ENCODE measurements at places on chromosomes 6 and 20. TPM values are rescaled to one million over a fixed set of nuclear protein-coding genes. Genes with fewer than 3 reads are reported as not detected.

TRIM31 gene
- polyA plus RNA-seq = not detected

GLYATL3 gene
- not detected for polyA plus RNA-seq

HSPA1B gene
- 112 TPM for polyA plus RNA-seq

LPIN3 gene
- 15.9 TPM for polyA plus RNA-seq

GRCh38 chr6:38522322-38522721, 117.4 kb downstream of the BTBD9 start:
- DNase-seq = peak; percentile 26

- DNase-seq = no peak
These were observed 1.5 kb downstream of the LIN28B start for GRCh38 chr6:104958178-104959025.

DNA sequence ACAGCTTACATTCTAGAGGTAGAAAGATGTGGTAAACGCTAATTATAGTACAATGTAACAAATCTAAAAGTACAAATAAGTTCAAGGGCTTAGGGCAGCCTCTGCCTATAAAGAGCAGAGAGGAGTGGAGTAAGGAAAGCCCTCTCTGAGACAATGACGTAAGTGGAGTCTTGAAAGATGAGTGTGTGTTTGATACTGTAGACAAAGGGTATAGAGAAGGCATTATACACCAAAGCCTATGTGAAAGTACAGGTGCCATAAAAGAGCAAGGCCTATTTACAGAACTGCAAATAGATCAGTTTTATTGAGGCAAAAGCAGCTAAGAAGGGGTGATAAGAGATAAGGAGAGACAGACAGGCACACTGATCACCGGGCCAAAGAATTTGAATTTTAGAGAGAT, 10.9 kb downstream of the GOPC start:
- no peak for DNase-seq

DNA sequence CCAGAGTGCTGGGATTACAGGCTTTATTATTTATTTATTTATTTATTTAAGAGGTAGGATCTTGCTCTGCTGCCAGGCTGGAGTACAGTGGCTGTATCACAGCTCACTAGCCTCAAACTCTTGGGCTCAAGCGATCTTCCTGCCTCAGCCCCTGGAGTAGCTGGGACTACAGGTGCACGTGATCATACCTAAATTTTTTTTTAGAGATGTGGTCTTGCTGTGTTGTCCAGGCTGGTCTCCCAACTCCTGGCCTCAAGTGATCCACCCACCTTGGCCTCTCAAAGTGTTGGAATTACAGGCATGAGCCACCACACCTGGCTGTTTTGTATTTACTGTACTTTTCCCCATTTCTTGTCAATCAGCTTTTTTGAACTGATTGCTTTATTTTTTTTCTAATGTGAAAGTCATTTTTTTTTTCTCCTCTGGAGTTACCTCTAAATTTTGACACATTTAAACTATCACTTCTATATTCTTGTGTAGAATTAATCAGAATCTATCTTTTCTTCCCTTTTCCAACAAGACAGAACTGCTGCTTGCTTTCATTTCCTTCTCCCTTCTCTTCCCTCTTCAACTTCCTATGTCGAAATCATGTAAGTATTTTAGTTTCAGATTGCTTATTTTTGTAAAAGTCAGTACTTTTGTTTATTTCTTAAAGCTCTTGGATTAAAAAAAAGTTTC, 12.0 kb downstream of the PANK2 start:
- DNase-seq = no peak

DNA sequence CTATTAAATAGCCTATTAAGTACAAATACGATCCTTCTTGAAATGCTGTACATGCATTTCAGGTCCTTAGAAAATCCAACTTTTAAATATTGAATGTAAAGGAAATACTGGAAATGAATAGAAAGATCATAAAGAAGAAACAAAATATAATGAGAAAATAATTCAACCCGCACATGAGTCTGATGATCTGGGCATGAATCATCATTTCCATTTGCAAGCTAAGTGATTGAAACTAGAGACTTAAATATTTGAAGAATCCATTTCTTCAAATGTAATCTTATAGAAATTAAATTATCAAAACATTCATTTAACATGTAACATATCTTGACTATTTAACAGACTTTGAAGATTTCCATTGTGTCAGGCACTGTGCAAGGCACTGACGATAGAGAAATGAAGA, 977.0 kb downstream of the TFAP2A start:
- DNase-seq = no peak

DNA sequence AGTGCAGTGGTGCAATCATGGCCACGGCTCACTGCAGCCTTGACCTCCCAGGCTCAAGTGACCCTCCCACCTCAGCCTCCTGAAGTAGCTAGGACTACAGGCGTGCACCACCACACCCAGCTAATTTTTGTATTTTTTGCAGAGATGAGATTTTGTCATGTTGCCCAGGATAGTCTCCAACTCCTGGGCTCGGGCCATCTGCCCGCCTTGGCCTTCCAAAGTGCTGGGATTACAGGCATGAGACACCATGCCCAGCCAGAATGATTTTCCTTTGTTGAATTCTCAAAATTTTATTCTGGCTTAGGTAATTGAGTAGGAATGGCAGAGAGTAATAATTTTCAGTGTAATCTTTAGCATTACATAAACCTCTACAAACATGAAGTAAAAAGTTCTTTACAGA, 37.1 kb downstream of the SLC16A10 start:
- no peak for DNase-seq

- peak; percentile 82 for DNase-seq
These were observed at the start of gene ZNF334 for GRCh38 chr20:46512943-46513844. Gene ZNF334, minus strand, starts transcription at chr20:46513559. Its CDS starts 1,457 bp downstream, at chr20:46512102.

- no peak for DNase-seq
These were observed 55.8 kb downstream of the SNAI1 start for GRCh38 chr20:50038574-50038991.

GRCh38 chr20:31797364-31797763, 21.8 kb upstream of the MYLK2 start:
- DNase-seq = no peak

GRCh38 chr20:32474967-32475811, 109.9 kb downstream of the NOL4L start:
- DNase-seq = peak; percentile 90

- no peak for DNase-seq
These were observed 114.4 kb downstream of the ADGRG6 start for GRCh38 chr6:142416179-142416578.

GRCh38 chr20:25148181-25148981, 47.1 kb upstream of the ENTPD6 start:
- peak; percentile 44 for DNase-seq

DNA sequence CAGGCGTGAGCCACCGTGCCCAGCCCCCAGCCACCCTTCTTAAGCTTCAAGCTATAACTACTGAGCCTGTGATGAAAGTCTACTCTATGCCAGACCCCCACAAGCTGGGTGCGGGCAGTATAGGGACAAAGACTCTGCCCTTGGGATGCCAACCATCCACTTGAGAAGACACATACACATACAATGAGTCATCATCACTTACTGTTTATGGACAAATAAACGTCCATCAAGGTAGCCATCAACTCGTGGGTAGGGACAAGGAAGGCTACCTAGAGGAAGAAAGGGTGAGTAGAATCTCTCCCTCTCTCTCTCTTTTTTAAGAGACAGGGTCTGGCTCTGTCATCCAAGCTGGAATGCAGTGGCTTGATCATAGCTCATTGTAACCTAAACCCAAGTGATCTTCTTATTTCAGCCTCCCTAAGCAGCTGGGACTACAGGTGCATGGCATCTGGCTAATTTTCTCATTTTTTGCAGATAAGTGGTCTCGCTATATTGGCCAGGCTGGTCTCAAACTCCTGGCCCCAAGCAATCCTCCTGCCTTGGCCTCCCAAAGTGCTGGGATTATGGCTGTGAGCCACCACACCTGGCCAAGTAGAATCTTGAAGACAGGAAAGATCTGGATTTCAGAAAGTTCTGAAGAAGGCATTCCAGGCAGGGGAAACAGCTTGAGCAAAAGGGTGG, 2.6 kb upstream of the TP53INP2 start:
- DNase-seq = no peak

GRCh38 chr6:102895683-102896082, 1502.2 kb downstream of the GRIK2 start:
- DNase-seq = no peak

DNA sequence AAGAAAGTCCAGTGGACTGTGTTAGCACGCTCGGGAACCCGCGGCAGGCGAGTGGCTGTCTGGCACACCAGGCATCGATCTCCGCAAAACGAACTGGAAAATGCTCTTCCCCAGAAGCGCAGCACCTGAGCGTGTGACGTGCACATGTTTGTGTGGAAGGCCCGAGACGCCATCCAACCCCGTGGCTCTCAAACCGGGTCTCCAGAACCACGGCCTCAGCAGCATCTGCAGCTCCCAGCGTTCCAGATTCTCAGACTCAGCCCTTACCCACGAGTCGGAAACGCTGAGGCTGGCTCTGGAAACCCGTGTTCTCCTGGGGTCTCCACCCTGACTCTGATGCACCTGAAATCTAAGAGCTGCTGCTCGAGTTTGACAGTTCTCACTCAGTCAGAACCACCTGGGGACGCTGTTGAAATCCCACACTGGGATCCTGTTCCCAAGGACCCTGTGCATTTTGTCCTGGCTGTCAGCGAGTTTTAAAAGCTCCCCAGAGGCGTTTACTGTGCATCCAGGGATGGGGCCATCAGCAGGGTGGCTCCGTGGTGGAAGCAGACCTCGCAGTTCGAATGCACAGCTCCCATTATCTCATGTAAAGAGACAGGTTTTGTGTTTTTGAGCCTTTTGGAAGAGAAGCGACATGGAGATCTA, 69.0 kb downstream of the DLL1 start:
- no peak for DNase-seq
